ENCODE measurements at places on chromosomes 4 and X.

DNA sequence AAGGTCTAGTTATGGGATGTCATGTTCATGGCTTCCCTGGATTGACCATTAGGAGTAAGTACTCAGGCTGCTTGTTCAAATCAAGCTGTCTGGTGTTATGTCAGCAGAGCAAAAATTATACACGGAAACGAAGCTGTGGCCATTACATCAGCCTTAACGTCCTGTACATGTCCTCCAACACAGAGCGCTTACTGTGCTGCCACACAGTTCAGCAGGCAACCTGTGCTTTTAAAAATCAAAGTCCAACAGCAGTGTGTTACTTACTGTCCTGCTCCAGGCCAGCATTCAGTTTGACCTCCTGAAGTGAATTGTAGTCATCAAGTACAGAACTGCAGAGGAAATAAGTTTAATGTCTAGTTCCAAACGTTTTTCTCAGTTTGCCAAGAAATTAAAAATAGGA, 46.0 kb downstream of the KLHL34 start:
- DNase-seq, result no peak

DNA sequence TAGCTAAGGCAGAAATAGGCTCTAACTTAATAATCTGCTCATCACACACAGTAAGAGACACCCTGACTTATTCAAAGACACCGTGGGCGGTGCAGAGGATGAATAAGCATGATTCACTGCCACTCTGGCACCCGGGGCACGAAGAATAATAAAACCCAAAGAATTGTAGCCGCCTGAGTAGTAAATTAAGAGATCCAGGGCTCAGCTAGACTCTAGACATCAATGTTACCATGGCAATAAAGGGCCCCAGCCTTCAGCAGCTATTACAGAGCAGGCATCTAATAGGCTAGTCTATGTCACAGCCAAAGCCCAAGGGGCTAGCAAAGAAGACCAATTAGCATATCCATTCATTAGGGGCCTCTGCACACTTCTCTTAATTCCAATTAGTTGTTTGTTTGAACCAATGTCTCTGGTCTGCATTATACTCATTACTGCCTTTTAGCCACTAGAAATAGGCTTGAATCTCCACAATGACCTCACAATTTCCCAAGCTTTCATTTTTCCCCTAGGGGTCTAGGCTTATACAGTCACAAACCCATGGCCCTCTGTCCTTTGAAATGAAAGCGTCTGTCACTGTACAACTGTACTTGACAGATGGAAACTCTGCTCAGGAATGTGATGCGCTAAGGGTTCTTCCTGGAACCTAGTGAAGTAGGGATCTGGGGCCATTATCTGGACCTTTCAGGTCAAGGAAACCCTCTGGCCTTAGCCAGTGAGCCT, 3.0 kb upstream of the ATP1B4 start:
- peak; percentile 10 for DNase-seq

GRCh38 chrX:122666601-122667000, 517.5 kb upstream of the GRIA3 start:
- no peak for DNase-seq

DNA sequence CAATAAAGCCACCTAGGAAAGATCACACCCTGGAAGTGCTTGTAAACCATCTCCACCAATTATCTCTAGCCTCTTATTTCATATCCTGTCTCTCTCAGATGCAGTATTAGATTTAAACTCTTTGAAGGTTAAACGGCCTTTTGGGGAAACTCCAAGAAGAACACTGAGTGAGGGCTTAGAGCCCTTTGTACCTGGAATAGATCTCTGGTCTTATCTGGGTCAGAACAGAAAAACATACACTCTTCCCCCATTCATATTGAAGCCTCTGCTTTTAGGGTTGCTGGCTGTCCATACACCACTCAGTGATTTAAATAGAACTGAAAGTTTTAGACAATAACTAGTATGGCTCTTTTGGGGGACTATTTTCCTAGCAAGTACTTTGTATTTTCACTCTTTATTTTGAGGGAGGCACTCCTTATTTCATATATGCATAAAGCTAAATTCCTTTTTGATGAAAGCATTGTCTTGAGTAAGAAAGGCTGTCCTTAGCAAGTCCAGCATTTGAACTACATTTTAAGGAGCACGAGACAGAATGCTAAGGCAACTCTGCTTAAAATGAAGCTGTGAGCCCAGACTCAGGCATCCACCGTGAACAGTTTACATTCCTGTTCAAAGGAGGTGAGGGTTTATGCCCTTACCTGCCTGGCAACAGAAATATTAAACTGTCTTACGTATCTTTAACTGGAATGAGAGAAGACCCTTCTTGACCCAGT, 17.4 kb downstream of the YY2 start:
- DNase-seq, result no peak

DNA sequence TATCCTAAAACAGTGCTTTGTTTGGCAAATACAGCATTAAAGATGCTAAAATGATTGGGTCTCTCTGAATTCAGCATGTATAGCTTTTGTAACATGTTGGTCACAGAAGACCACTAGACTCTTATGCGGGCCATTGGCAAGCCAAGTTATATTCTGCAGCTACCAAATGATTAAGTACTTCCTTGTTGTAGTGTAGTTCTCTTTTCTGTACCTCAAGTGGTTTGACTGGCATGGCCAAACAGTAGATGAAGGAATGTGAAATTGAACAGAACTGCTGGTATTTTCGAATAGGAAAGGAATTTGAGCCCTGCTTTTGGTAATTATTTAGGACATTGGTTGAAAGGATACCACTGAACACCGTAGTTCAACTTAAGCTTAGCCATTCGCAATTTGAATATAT, 193.9 kb upstream of the GPC4 start:
- DNase-seq, result no peak

GRCh38 chrX:10199212-10199611, 42.4 kb downstream of the CLCN4 start:
- no peak for DNase-seq

DNA sequence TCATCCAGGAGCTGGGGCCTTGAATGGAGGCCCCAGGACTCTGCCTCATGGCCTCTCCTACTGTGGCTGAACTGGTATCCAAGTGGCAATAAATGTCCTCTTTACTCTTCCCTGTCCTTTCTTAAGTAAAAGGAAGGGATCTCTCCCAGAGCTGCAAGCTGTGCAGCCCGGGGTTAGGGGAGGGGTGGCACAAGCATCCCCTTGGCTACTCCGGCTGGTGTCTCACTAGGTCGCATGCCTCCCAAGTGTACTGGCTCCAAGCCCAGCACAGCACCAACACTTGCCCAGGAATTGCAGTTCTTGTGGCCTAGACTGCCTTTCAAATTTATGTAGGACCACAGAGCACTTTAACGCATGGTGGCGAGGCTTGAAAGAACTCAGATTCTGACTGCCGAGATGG, 44.7 kb upstream of the MED14 start:
- DNase-seq, result no peak

- DNase-seq, result no peak
Observed at GRCh38 chr4:31575504-31575903, 855.3 kb downstream of the PCDH7 start.

DNA sequence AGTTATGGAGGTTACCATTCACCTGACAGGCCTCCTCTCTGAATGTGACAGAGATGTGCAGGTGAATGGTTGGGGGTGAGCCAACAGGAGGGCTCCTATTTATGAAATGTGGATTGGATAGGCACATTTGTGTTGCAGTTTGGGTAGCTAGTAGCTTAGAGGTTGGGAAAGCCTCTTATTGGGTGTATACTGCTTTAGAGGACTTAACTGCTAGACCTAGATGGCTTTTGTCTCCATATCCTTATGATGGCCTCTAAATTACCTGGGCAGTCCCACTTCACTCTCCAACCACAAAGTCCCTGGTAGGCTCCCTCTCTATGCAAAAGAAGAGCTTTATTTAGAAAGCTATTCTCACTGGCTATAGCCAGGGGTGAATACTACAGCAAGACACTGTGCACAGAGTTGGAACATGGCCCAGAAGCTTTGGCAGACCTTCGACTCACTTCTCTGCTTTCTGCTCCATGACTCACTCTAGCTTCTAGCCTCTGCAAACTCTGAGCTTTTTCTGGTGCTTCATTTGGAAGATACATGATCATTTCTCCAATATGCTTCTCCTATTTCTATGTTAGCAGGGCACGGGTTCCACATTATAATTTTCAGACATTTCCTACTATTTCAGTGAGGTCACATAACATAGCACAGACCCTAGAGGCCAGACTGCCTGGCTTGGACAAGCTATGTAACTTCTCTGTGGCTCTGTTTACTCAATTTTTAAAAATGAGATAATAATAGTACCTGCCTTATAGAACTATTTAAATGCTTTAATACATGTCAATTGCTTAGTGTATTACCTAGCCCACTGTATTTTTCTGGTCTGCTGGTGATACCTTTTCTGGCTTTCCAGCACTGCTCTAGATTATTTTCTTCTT, 6.0 kb upstream of the VGLL1 start:
- DNase-seq, result no peak

GRCh38 chr4:121182296-121182695, 18.2 kb upstream of the TNIP3 start:
- no peak for DNase-seq

All from stimulated activated CD4-positive, alpha-beta T cell treated with anti-CD3 and anti-CD28 coated beads, Interleukin-1b, Interleukin-23, amount 100 ng/mL, for 4 hours (primary cell).